ENCODE measurements at places on chromosomes 2 and 18.

DNA sequence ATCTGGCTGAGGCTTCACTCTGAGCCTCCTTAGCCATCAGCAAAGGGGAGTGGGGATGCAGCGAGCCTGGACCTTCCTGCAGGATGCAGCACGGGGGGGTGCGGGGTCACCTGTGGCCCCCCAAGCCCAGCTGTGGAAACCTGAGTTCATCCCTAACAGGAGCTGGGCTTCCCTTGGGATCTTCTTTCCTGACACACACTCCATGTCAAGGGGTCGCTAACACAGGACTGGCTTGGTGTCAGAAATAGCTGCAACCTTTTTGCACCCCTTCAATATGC is 174.7 kb downstream of the RTP5 start:
- no peak for DNase-seq

- DNase-seq = no peak
Measured at GRCh38 chr2:214014551-214015220, 396.2 kb upstream of the VWC2L start.

GRCh38 chr18:79367989-79368388 is 27.7 kb upstream of the NFATC1 start:
- DNase-seq = no peak

DNA sequence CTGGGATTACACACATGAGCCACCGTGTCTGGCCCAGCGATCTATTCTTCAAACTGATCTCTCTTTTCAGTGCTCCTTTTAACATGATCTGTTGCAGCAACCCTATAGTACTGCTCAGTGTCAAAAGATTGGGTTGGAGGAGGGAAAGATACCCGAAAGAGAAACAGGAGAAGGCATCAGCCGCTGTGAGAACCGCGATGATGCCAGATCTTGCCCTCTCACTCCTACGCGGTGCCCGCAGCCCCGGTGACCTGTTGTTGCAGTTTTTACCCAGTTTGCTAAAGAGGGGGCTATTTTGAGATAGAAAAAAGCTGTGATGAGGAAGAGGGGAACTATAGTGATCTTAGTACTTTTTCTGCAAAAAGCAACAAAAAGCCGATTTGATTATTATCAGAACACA is 335.5 kb downstream of the KCNS3 start:
- no peak for DNase-seq

DNA sequence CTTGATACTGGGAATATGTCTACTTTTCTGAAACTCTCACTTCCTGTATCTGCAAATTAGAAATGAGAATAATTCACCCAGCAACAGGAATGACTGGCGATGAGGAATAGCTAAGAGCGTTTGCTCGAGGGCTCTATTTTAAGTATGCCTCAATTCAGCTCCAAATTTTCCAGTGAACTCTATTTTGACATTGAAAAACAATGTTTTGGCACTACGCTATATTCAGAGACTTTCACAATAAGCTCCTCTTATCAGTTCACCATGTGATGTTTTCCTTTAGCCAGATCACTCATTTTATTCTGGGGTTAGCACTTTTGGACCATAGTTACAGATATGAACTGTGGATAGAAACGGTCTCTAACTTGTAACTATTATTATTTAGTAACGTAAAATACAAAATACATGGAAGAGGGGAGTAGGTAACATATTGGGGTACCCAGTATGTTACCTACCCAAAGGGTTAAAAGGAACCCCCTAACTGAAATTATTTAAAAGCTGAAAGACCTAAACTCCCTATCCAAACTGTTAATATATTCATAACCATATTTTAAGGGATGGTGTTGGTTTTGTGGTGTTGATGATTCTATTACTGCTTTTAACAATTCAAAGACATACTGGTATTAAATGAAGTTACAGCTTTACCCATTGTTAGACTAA is 28.1 kb downstream of the SLC40A1 start:
- no peak for DNase-seq

GRCh38 chr2:69575926-69576325 is 67.6 kb downstream of the AAK1 start:
- DNase-seq = no peak

DNA sequence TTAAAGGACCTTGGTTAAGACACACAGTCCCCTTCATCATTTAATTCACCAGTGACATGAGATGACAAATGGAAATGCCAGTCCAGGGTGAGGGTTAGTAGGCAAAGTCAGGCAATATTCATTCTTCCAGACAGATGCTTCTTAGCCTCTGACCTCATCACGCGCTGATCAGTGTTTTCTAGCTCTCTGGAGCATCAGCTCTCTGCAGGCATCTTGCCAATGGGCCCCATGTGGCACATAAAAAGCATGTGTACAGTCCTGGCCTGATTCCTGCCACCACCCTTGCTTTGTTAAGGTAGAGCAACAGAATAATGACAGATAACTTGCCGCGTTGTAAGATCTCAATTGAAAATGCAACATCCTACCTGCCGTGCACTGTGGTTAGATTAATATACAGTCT is 20.3 kb upstream of the NPAS2 start:
- no peak for DNase-seq

- no peak for DNase-seq
Measured at GRCh38 chr18:74994502-74995418, 214.2 kb downstream of the PTGR3 start.

DNA sequence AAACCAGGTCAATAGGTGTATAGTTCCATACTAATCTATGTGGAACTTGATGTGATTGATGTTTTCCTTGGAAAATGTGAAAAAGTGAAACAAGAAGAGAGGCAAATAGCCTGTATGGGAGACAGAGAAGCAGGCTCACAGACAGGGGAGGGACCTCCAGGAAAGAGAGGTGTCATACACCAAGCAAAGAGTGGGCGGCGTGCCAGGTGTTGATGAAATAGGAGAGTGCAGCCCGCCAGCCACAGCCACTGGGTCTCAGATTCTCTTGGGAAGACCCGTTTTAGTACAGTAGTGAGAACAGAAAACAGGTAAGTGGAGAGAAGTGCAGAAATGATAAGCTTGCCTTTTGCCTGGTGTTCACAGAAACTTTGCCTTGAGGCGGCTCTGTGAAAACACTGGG is 301.9 kb downstream of the ZNF407 start:
- no peak for DNase-seq

- no peak for DNase-seq
Measured at GRCh38 chr2:159140070-159140769, 146.3 kb downstream of the WDSUB1 start.

- DNase-seq = no peak
Measured at GRCh38 chr18:74497324-74497676, 1.1 kb downstream of the CNDP2 start.

GRCh38 chr2:62363166-62363565 is 142.8 kb downstream of the TMEM17 start:
- DNase-seq = no peak

GRCh38 chr2:85727798-85728197 is 26.0 kb upstream of the ATOH8 start:
- DNase-seq = no peak

DNA sequence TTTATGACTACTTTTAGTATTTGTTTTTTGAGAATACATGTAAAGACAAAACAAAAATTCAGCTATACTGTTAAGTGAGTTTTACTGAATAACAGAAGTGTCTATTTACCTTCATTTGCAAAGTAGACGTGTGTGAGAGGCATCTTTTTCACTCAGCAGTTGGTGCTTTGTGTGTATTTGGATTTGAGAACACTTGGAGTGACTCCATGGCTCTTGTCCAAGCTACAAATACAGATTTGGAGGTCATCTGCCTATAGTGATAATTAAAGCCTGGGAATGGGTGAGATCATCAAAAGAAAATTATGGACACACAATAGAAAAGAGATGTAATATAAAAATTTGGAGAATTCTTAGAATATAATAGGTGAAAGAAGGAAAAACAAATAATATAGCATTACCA is 6.2 kb downstream of the NAB1 start:
- DNase-seq = no peak

GRCh38 chr2:65366595-65367125 is 65.7 kb downstream of the SPRED2 start:
- no peak for DNase-seq

GRCh38 chr2:132374961-132375360 is 41.6 kb upstream of the GPR39 start:
- no peak for DNase-seq

DNA sequence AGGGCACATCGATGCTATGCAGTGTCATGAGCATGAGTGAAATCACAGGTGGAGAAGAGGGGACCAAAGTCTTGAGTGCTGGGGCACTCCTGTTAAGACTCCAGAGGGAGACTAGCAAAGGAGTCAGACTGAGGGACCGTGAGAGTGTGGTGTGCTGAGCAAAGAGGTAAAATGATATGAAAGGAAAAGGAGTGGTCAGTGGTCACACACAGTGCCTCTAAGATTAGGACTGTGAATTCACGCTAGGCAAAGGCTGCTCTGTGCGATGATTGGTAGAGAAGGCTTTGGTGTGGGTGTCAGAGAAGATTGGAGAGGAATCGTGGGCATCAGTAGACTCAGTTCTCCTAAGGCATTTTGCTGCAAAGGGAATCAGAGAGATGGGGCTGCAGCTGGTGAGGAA is 12.8 kb downstream of the SOCS6 start:
- DNase-seq = no peak

- DNase-seq = no peak
Measured at GRCh38 chr2:190340369-190340768, 3.0 kb upstream of the INPP1 start.

GRCh38 chr2:121475811-121476571 is 54.7 kb upstream of the RNU4ATAC start:
- no peak for DNase-seq

DNA sequence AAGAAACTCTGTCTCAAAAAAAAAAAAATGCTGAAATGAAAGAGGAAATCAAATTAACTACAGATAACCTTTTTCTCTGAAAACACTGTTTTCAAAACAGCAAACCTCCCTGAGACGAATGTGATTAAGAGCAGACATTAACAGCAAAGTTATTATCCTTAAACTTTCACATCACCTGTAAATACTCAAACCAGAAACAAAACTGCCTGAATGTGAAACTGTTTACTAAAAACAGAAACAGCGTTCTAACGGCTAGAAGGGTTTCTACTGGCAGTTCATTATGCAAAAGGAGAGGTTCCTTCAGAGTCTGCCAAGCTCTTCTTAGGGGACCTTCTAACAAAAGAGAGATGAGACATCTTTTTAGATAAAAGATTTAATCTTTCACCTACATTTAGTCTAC is 45.9 kb downstream of the PNO1 start:
- no peak for DNase-seq

DNA sequence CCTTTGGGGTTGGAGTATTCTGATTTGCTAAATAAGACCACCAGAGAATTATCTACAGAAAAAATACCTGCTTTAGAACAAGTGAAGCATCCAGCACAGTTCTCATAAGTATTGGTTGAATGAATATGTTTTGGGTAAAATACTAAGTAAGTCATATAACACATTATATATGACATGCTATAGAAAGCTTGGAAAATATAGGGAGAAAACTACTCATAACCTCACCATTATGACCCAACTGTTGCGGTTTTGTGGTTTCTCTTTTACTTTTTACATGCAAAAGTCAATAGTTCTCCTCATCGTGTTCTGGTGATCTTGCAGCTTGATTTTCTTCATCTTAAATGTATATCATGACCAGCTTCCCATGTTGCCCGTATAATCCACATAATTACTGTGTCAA is 66.2 kb downstream of the DIPK1C start:
- no peak for DNase-seq

DNA sequence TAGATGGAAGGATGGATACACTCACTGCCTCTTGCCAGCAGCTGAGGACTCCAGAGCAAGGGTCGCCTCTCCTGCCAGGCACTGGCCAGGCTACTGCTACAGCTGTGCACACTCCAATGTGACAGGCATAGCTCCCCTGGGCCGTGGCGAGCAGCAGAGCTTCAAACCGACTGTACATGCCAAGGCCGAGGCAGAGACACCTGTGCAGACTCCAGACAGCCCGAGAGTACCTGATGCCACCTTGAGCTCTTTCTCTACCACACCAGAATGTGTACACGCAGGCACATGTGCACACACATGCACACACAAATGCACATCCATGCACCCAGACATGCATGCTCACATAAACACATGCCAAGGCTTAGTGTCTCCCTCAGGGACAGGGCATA is 508.3 kb upstream of the MYT1L start:
- no peak for DNase-seq

GRCh38 chr2:58871469-58872142 is 630.5 kb upstream of the FANCL start:
- DNase-seq = no peak

DNA sequence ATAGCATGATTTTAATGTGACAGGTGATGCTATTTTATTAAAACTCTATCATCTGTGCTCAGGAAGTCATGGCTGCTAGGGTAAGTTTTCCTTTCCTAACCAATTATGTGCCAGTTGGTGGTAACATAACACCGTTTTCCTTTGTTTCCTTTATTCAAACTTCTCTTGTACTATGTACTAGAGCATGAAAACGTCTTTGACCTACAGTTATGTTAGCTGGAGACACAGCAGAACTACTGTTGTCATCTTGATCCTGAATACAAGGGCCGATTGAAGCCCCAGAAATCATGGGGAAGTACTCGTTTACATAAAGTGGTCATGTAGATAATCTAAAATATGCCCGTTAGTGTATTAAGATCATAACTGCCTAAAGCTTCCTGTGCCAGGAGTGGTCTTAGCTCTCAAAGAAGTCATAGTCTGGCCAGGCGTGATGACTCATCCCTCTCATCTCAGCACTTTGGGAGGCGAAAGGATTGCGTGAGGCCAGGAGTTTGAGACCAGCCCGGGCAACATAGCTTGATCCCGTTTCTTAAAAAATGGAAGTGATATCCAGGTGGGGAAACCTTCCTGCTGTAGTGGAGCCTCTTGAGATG is 20.5 kb downstream of the NEDD4L start:
- no peak for DNase-seq

DNA sequence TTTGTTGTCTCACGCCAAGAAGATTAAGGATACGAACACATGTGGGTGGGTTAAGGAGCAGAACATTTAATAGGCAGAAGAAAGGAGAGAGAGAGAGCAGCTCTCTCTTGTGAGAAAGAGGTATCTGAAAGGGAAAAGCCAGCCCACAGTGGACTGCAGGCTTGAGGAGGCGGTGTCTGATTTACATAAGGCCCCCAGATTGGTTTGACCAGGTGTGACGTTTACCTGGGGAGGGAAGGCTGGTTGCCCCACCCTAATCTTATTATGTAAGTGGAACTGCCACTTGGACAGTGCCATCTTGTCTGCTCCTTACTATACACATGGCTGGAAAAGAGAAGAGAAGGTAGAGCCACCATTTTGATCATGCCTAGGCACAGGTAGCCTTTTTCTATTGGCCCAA is 189.2 kb downstream of the NCK2 start:
- DNase-seq = no peak

DNA sequence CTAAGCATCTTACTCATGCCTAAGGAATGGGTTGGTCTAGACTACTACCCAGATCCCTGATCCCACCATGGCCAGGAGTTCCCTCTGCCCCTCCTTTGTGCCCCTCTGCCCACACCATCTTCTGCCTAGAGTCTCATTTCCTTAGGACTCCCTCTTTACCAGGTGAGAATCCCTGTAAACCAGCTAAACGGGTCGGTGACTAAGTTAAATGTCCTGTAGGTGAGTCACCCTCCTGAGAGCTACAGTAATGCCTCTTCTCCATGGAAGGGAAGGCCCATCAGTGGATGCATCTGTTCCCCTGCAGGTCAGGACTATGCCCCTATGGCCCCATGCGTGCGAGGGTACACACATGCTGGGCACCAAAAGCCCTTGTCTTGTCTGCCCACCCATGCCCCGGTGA is 25.4 kb downstream of the PTGR3 start:
- no peak for DNase-seq

All from D721Med (cell line).